ENCODE measurements at places on chromosomes 7 and 10.

DNA sequence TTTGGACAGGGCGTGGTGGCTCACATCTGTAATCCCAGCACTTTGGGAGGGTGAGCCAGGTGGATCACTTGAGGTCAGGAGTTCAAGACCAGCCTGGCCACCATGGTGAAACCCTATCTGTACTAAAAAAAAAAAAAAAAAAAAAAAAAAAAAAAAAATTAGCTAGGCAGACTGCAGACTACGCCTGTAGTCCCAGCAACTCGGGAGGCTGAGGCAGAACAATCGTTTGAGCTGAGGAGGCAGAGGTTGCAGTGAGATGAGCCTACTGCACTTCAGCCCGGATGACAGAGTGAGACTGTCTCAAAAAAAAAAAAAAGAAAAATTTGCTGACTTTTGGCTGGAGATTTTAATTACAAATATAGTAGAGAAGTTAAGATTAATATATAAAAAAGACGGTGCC, 104.0 kb downstream of the HIPK2 start:
- DNase-seq = no peak

DNA sequence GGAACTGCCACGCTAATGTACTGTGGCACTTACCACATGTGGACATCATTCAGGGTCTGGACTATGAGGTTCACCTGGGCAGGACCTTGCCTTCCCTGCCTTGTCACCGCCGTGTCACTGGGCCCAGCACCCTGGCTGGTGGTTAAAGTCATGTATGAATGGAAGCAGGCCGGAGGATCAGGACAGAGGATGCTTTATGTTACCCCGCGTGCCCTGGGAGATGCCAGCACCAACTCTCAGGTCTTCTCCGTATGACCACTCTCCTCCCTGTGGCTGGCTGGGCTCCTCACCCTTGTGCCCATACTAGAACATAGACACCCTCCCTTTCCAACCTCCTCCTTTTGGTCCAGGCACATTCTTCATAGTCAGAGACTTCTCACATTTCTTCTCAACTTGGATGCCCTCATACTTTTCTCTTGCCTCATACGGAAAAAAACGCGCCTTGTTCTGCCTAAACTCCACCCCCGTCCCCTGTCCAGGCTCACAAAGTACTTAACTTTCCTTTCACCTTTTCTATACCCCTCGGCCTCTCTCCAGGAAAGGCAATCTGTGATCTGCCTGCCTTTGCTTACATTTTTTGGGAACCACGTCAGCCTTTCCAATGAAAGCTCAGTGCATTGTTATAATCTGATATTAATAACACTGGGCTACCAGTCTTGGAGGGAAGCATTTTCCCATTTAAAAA, 240.0 kb downstream of the TEX36 start:
- DNase-seq = no peak

DNA sequence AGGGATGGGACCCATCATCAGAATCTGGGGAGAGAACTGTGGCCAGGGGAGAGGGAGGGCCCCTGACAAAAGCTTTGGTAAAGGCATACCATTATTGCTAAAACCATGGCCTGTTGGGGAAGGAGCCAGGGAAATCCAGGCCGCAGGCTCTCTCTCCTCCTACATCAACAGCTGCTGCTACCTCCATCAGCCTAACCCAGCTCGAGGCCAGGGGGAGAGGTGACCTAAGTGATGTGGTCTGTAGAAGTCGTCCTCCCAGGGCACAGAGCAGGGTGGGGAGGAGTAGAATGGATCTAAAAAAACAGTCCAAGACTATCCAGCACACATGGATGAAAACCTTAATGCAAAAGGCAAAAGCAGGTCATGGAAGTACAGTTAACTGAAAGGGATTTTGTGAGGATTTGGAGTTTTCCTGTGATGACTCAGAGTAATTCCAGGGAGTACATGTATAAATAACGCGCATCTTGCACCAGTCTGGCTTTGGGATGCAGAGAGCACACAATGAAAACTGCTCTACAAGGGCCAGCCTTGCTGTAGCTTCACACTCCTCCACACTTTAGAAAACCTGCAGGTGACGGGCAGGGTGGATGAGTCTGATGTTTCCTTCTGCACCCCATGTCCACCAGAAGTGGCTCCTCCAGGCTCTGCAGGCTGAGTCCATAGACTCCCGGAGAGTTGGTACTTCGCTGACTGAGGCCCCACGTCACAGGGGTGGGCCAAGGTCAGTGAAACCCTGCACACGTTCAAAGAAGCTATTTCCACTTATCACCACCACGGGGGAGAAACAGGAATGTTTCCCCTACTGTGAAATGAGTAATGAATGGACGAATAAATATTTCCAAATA, 38.5 kb upstream of the MSMB start:
- DNase-seq = no peak

- DNase-seq = no peak
These were observed 123.5 kb downstream of the ITGB8 start for GRCh38 chr7:20454202-20454601.

GRCh38 chr7:154744256-154744860, 258.6 kb downstream of the PAXIP1 start:
- no peak for DNase-seq
